ENCODE measurements at places on chromosomes 4 and X. TPM values are rescaled to one million over a fixed set of nuclear protein-coding genes. Genes with fewer than 3 reads are reported as not detected.

GRCh38 chr4:163544407-163545038 lies 50.0 kb downstream of the TMA16 start:
- no peak for DNase-seq

GRCh38 chrX:78046362-78046761 lies 57.7 kb upstream of the PGK1 start:
- DNase-seq, result no peak

DNA sequence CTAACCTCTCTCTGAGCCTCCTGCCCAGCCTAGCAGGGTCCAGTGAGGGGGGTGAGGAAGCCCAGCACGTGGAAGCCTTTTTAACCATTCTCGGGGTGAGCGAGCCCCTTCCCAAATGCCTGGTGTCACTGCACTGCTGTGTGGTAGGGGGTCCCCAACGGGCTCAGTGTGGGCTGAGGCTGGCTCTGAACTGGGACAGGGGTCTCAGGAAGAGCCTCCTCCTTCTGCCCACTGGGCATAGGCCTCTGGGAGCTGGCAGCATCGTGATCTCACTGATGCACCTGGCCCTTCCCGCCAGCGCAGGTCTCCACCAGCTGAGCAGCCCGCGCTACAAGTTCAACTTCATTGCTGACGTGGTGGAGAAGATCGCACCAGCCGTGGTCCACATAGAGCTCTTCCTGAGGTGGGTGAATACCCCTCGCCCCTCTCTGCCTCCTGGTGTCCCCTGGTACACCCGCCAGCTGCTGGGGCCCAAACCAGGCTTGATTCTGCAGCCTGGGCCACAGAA lies 12.6 kb downstream of the HTRA3 start:
- DNase-seq, result no peak

DNA sequence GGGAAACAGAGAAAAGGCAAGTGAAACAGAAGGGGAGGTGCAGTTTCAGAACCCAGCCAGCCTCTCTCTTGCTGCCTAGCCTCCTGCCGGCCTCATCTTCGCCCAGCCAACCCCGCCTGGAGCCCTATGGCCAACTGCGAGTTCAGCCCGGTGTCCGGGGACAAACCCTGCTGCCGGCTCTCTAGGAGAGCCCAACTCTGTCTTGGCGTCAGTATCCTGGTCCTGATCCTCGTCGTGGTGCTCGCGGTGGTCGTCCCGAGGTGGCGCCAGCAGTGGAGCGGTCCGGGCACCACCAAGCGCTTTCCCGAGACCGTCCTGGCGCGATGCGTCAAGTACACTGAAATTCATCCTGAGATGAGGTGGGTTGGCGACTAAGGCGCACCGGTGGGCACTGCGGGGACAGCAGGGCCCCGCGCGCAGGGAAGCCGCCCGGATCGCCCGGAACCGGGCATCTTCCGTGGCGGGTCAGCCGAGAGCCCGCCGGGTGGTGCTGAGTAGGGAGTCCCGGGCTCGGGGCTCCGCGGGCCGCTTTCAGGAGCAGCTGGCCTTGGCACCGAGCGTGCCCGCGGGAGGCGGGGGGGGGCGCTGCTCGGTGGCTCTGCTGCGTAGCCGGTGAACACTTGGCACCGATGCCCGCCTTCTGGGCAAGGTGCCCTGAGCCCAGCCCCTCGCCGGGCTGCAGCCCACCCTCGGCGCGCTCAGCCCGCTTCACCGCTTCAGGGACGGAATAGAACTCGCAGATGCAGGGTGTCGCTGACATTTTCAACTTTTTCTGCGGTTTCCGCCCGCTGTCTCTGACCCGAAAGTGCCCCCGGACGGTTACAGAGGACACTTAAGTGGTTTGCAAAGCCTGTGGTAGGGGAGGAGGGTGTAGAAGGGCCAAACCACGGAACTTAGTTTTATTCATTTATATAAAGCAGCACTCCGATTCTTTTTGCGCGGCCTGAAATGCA lies at the start of gene CD38:
CD38 (plus strand) TSS at position 40 of the 953 bp plus-strand sequence; CDS start at position 127, 87 bp downstream.
- DNase-seq, result no peak

The PCDH11X gene
- total RNA-seq, result not detected

The SPANXC gene
- not detected for total RNA-seq

The DSPP gene
- total RNA-seq, result not detected

The SCRG1 gene
- total RNA-seq, result 2.6 TPM

- DNase-seq, result no peak
Measured at GRCh38 chr4:39308611-39309010, 57.6 kb downstream of the RFC1 start.

The PAGE2B gene
- total RNA-seq, result not detected

The ADGRG4 gene
- 0.16 TPM for total RNA-seq

DNA sequence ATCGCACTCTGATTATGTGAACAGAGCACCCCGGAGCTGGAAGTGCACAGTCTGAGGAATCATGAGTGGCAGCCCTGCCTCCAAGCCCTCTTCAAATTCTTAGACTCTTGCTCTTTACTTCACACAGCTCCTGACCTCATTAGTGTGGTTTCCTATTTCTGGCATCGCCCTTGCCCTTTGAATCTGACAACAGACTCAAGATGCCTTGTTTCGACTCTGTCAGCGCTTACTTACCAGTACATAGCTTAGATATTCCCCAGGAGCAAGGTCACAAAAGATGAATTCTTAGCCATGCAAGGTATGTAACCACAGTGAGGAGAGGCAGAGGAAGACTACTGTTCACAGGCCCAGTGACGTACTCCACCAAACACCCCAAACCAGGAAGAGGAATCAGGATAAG lies 167.2 kb downstream of the KDR start:
- DNase-seq, result no peak

The ZAR1 gene
- total RNA-seq, result not detected

The SERPINA7 gene
- not detected for total RNA-seq

- DNase-seq, result no peak
Measured at GRCh38 chr4:4320528-4320927, 30.5 kb downstream of the ZBTB49 start.
